Activated T-helper 1 cell treated with Interleukin-2 at 50 U/mL for 16 hours (primary cell): ENCODE measurements at places on chromosomes 12 and 14.
A peak's percentile ranks its signal among the peaks of the same experiment; 100 is the strongest.

GRCh38 chr12:114783089-114783618 is 99.2 kb upstream of the TBX3 start:
- DNase-seq = no peak

DNA sequence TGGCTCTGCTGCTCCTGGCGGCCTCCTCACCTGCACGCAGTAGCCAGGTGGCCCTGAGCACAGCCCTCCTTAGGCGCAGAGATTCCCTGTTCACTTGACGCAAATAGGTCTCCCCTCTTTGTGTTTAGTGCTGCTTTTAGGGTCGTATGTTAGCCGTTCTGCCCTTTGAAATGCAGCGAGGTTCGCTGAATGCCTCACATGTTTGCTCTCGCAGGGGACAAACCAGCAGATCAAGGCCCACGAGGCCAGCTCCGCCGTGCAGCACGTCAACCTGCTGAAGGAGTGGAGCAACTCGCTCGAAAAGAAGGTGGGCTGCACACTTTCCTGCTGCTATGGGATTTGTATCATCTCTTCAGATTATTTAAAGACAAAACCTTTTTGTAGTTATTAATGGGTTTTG is 31.4 kb upstream of the AMN start:
- no peak for DNase-seq

- no peak for DNase-seq
Observed at GRCh38 chr12:99093166-99093565, 448.1 kb downstream of the APAF1 start.

- DNase-seq = peak; percentile 54
Observed at GRCh38 chr12:108838194-108839017, 19.0 kb downstream of the SSH1 start.

- DNase-seq = no peak
Observed at GRCh38 chr12:38886064-38886463, 19.3 kb downstream of the CPNE8 start.
